ENCODE measurements at places on chromosomes 1 and 21.

- DNase-seq, result no peak
Observed at GRCh38 chr1:64470665-64471217, 812 bp downstream of the CACHD1 start.

DNA sequence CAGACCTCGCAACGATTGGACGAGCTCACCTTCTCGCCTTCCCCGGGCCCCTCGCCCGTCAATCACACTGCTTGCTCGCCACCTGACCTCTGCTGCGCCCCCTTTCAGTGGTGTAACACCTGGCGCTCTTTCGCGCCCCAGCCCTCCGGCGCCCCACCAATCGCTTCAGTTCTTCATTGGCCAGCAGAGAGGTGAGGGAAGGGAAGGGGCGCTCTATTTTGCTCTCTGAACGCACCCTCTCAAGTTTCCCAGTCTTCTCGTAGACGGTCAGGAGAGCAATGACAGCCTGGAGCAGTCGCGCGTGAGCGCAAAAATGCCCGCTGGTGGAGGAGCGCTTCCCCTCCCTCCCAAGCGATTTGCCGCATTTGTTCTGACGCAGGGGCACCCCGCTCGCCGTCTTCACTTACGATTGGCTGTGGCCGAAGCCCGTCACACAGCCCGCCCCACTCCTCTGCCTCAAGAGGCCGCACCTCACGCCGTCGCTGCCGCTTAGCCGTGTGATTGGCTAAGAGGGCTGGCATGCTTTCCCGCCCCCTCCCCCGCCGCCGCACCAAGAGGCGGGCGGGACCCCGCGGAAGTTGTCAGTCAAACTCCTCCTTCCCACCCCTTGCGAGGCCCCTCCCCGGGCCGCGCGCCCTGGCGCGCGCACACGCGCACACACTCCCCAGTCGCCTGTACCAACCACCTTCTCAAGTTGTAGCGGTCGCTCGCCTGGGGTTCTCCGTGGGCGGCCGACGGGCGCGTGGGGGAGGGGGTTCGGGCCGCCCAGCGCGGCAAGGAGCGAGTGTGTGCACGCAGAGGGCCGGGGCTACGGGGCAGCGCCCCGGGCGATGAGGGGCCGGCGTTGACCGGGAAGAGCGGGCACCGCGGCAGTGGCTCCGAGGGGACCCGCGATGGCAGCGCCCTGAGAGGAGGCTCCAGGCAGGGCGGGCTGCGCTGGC lies at the start of gene PPP2R5A:
Gene PPP2R5A, plus strand, starts transcription at position 667 of the 941 bp plus-strand sequence. CDS start 701 bp downstream, outside the sequence.
- peak; percentile 100 for DNase-seq

- DNase-seq, result no peak
Observed at GRCh38 chr1:185926588-185926987, 192.4 kb downstream of the HMCN1 start.

DNA sequence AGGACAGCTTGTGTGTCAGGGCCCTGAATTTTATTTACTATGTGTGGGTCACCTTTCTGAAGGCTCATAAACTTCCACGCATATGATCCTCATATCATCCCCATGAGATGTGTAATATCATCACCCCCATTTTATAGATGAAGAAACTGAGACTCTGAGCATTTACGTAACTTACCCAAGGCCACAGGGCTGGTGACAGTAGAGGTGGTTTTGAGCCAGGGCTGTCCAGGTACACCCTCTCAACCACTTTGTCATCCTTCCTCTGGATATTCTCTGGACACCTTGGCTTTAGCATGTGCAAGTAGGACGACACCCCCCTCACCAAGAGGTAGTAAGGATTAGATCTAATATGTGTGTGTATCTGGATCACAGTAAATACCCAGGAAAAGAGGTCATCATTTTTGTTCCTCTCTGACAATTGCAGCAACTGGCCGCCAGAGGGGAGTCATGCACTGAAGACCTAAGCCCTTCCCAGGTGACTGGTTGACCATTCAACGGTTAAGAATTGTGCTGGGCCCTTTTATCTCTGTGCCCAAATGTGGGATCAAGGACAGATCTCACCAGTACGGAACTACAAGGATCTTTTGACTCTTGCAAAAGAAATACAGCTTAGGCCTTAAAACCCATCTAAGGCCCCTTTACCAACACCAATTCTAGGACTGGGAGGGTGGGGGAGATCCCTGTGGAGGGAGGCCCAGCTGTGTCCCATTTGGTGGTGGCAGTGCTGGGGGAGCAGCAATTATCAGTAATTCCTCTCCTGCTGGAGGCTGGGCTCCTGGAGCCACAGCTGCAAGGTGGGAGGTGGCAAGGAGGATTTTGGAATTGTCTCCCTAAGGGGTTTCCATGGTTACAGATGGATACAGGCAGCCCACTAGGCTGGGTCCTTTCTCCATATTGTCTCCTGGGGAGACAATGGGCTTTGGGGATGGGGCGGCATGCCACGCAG lies 13.7 kb upstream of the E2F2 start:
- DNase-seq, result no peak

DNA sequence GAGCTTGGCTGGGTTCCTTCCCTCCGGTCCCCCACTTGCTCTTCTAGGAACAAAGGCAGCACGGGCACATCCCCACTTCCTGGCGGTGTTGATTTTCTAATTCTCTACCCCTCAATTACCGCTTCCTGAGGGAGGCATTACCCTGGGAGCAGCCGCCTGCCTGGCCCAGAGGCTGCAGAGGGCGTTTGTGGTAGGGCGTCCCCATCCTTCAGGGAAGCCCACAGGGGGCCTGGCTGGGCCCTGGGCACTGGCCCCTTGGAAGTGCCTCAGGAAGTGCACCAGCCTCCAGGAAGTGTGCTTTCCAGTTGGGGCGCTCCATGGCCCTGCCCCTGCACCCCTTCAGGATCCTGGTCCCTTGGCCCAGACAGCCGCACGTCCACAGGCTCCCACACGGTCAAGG lies 42.1 kb upstream of the CASZ1 start:
- no peak for DNase-seq

GRCh38 chr21:34510148-34511142 lies 1.6 kb downstream of the KCNE1 start:
- DNase-seq, result peak; percentile 80

GRCh38 chr1:50986653-50987052 lies 16.6 kb downstream of the CDKN2C start:
- no peak for DNase-seq

DNA sequence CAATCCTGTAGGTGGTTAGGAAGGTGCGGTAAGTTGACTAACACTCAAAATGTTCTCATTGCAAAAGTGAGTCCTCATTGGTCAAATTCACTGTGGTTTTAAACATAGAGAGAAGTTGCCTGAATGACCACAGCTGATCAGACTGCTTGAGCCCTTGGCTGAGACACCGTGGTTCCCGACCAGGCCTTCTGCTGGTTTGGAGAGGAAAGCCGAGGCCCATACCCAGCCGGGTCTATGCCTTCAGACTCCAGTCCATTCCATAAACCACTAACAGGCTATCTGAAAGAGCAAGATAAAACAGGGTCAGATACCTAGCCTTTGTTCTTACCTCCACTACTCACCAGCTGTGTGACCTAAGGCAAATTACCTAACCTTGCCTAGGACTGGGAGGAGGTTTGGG lies 133.9 kb downstream of the LMX1A start:
- no peak for DNase-seq

DNA sequence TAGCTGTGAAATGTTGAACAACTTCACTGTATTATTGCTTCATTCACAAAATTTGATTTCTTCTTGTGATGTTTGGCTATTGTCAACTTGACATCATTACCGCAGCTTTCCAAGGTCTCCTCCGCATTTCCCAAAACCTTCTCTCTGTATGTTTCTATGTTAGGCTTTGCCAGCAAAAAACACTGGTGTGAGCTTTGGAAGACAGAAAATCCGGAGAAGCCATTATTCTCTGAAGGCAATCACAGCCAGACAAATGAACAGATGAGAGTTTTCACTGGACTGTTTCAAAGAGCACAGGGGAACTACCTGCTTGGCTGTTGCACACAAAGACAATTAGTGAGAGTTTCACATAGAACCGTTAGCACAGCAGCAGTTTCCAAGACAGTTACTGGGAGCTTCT lies 609.6 kb downstream of the BRINP3 start:
- DNase-seq, result no peak

DNA sequence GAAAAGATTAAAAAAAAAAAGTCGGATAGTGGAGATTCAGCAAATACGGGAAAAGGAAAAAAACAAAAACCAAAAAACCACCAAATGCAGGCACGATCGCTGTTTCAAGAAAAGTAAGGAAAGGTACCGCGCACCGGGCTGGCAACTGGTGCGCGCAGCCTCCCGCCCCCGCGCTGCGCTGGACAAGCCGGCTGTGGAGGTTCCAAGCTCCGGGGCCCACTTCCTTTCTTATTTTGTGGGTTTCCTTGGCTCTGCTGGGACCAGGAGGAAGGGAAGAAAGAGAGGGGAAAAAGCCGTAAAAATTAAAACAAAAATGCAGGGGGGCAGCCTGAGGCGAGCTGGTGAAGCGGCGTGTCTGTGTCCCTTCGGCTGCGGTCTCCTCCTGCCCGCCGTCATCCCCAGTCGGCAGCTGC lies 233 bp downstream of the ADAMTS5 start:
- DNase-seq, result no peak

DNA sequence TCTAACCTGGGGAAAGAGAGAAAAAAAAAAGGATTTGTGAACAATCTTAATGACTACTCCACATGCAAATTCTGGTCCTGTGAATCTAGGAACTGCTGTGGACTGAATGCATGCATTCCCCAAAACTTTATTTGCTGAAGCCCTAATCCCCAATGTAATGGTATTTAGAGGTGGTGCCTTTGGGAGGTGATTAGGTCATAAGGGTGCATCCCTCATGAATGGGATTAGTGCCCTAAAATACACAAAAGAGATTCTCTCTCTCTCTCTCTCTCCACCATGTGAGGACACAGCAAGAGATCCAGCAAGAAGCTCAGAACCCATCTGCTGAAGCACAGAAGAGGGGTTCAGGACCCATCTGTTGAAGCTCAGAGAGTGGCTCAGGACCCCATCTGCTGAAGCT lies 26.2 kb upstream of the KIRREL1 start:
- DNase-seq, result no peak

GRCh38 chr1:83693427-83694126 lies 305.4 kb downstream of the TTLL7 start:
- DNase-seq, result peak; percentile 65

GRCh38 chr1:203673550-203674411 lies 47.1 kb downstream of the ATP2B4 start:
- DNase-seq, result no peak

DNA sequence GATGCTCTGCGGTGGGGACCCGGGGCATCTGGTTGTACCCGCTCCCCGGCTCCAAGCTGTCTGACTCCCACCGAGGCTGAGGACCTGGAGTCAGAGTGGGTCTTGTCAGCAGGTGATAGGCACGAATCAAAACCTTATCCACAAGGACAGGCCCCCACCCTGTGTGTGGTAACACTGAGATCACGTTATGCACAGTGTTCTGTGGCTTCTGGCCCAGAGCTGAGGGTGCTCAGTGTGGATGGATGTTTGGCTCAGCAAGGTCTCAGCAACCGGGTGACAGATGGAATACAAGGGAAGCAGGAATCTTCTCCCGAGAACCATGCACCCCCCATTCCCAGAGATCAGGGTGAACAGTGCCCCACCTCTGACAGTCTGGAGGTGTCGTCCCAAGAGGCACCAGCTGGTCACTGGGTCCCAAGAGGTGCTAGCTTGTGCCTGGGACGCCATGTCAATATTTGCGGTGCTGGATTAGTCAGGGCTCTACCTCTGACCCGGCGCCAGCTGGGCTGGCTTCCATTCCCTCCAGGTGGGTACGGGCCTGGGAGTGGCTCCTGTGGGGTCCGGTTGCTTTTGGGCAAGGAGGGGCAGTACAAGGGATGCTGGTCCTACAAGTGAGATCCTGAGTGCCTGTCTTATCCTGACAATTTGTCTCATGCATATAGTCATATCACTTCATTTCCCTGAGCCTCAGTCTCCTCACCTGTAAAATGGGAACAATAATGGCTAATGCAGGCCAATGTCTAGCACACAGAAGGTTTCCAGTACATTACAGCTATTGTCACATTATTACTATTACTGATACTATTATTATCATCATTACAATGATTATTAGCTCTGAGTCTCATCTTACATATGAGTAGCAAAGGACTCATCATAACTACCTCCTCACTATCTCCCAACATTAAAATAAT lies 957 bp downstream of the CAPN9 start:
- no peak for DNase-seq

- no peak for DNase-seq
Observed at GRCh38 chr1:38210021-38210894, 163.7 kb upstream of the POU3F1 start.

GRCh38 chr1:41327383-41327999 lies 33.7 kb upstream of the FOXO6 start:
- DNase-seq, result no peak

DNA sequence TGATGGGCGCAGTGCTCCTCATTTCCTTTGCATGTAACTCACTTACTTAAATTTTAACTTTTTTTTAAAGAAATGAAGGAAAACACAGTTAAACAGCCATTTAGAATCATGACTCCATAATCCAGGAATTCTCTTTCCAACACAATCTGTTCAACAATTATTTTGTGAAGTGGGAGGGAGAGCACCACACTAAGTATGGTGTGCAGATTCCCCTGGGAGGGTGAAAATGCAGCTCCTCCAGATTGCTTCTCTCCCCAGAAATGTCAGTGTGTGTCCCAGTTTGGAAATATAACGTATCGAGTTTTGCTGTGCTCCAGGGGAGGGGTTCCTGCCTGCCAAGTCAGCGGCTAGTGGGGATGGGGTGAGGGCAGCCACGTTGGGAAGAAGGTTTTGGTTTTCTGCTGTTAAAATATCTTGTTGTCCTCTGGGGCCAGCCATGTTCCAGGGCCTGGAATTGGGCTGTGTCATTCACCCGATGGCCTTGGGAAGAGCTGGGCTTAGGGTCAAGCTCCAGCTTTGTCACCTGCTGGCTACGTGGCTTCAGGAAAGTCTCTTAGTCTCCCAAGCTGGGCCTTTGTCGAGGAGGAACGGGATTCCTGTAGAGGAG lies 17.3 kb upstream of the DISP3 start:
- no peak for DNase-seq

DNA sequence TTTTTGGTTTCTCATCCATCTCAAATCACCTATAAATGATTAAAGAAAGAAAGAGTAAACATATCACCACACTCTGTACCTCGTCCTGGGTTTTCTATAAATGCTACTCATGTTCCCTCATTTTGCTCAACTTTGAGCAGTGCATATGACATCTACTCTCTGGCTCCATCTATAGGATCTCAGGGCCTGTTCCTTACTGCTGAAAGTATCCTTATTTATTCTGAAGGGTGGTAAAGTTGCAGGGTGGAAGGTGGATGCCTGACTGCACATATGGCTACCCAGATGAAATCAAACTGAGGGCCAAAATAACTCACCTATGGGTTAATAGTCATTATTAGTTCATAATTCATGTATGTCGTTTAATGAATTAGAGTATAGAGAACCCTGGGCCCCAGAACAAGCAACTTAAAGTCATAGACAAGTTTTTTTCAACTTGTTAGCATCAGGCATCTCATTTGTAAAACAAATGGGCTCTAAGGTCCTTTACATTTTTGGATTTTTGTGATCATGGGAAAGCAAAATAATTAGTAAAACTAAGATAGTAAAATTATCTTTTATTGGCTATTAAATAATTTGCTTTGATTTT lies 46.5 kb downstream of the NCF2 start:
- peak; percentile 38 for DNase-seq

DNA sequence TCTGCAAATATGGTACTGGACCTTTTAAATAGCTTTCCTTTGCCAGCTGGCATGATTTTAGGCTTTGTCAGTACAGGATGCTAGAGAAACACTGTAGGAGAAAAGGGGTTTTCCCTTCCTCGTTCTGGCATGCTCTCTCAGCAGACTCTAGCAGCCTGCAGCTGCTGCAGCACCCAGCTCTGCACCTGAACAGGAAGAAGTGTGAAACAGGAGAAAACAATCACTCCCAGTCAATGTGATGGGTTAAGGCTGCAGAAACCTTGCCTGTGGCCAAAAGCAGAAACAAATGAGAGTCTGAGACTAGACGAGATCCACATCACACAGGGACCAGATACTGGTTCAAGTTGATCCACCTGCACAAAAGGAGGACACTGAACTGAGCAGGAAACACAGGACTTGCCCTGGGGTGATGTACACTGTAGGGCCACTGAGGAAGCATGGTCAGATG lies 21.2 kb downstream of the OVGP1 start:
- no peak for DNase-seq
